CD4-positive, alpha-beta T cell (primary cell): ENCODE measurements at places on chromosomes 16 and 17.

DNA sequence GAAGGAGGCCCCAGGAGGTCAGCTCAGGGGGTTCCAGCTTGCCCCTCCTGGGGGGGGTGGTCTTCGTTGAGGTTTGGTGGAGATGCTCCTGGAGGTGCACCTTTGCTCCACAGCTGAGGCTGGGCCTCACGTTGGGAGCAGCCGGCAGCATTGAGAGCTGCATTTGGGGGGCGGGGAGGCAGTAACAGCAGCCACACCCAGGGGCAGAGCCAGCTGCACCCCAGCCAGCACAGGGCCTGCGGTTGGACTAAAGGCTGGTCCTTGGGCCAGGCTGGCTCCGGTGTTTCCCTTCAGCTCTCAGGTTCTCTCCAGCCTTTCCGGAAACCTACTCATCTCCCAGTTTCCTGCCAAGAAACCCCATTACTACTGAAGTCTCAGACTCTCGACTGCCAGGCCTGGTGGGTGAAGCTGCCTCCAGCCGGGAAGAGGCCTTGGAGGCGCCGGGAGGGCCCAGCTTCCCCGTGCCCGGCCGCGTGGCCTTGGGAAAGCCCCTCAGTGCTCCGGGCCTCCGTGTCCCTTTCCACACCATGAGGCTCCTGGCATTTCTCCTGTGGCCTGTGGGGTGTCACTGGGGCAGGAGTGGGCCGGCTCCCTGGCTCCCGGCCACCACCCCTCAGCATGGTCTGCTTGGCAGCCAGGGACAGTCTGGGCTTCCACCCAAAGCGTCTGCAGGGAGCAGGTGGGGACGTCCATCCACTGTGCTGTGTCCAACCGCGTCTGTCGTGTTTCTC is 14.0 kb upstream of the BAIAP2 start:
- DNase-seq = no peak

GRCh38 chr16:20673071-20673806 is 24.2 kb downstream of the ACSM1 start:
- DNase-seq = no peak

DNA sequence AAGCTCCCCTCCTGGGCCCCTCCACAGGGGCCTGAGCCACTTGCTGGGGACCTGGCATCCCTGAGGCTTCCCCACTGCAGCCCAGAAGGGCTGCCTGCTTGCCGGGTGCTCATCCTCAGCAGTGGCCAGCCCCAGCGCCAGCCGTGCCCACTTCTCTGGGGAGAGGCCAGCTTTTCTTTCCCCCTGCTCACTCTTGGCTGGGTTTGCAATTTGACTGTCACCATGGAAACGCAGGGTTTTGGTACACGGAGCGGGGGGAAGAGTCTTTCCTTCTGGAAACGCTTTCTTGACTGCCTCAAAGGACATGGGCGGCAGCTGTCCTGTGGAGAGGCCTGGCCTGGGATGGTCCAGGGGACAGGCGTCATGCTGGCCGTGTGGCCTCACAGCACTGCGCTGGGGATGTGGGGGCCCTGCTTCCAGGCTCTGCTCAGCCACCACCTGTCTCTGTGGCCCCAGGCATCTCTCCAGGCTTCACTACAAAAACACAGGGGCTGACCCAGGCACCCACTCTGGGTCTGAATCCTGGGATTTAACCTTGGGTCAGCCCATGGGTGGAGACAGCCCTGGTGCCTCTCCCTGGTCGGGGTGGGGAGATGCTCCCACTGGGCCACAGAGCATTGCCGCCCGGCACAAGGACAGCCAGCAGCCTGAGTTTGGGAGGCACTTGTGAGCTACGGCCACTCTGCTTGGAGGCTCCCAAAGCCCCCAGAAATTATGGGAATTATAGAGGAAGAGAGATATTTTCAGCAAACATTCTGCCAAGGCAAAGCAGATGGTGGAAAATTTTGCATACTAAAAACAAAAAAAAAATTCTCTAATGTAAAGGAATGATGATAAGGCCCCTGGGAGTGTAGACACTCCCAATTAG is 45.9 kb upstream of the DOC2B start:
- no peak for DNase-seq

DNA sequence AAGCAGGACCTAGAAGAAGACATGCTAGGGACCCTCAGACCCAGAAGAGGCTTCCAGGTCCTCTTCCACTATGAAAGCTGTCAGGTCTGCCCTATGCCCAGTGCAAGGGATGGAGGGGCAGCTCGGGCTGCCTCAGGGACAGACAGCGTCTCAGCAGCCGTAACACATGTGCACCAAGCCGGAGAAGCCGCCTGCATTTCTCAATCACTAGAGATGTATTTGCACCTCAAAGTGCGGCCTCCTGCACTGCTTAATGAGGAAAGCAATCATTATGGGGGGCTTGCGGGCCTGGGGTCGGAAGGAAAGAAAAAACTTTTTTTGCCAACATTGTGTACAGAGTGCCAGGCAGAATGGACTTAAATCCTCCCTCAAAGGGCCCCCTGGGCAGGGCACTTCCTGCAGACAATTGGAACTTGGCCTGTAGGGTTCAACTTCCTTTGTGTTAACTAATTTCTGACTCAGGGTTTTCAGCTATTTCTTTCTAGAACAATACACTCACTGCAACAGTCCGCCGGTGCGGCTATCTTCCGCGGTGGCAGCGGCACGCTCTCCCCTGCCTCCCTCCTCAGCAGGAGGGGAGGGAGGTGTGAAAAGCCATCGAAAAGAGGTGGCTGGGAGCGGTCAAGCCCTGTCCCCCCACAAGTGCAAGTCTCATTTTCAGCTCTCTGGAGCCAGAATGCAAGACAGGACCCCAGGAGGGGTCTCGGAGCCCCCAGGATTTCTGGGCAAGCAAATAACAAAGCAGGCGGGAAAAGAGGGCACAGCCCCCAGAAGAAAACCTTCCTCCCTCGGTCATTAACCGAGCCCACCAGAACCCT is 101.2 kb downstream of the ZNF423 start:
- DNase-seq = no peak

GRCh38 chr16:73064212-73064993 is 16.5 kb upstream of the ZFHX3 start:
- DNase-seq = no peak

- DNase-seq = no peak
These were observed 22.7 kb upstream of the CPSF4L start for GRCh38 chr17:73284354-73284753.

DNA sequence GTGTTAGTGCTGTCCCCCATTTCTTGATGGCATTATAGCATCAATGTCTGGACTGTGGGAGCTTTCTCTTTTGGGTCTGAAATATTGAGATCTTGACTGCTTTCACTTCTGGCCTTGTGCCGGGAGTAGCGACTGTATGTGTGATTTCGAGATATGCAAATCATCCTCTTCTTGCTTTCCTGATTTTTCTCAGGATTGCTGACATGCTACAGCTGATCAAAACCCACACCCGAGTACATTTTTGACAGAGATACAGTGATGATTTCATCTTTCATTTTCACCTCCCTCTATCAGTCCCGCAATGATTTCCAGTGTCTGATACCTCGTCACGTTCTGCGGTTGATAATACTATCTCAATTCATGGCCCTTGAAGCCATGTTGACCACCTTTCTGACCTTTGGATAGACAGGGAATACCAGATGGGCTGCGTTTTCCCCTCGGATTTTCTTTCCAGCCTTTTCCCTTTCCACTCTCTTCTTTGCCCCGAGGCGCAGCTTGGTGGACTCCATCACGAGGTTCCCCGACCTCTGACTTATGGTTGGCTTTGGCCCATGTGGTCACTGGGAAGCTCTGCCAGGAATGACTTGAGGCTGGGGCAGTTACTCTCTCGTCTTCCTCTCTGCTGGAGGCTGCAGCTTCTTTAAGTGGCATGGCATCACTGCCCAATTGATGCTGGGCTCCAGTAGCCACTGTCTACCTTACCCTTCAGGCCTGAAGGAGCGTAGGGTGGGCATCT is 184.4 kb downstream of the SNX29 start:
- DNase-seq = no peak

GRCh38 chr17:80785477-80786178 is 206.0 kb upstream of the CHMP6 start:
- no peak for DNase-seq

DNA sequence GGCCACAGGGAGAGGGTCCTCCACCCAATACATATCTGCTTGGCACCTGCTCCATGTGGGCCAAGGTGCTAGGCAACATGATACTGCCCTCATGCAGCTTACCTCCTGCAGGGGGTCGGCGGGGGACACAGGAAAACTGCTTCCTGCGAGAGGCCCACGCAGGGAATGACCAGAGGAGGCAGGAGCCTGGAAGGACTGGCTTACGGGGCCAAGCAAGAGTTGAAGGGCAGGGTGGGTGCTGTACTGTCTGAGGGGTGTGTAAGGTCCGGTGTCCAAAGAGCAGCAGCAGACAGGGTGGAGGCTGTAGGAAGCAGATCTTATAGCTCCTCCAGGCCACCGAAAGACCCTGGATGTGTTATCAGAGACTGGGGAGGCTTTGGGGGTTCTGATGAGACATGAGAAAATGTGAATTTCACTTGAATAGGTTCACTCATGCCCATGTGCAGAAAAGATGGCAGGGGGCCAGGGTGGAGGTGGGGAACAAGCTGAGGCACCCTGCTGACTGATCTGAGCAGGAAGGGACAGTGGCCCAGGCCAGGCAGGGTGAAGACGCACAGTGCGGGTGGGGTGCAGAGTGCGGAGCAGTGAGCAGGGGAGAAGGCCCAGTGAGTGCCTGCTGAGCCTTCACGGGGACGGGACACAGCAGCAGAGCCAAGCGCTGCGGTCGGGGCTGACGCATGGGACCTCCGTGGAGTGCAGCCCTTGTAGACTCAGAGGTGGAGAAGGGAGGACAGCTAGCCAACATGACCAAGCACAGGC is 8.3 kb downstream of the FLCN start:
- no peak for DNase-seq

GRCh38 chr16:79267781-79268180 is 332.8 kb downstream of the MAF start:
- DNase-seq = no peak

- DNase-seq = no peak
These were observed 6.5 kb downstream of the TBX6 start for GRCh38 chr16:30085247-30085646.

- no peak for DNase-seq
These were observed 20.8 kb downstream of the UBE2G1 start for GRCh38 chr17:4345581-4346252.

DNA sequence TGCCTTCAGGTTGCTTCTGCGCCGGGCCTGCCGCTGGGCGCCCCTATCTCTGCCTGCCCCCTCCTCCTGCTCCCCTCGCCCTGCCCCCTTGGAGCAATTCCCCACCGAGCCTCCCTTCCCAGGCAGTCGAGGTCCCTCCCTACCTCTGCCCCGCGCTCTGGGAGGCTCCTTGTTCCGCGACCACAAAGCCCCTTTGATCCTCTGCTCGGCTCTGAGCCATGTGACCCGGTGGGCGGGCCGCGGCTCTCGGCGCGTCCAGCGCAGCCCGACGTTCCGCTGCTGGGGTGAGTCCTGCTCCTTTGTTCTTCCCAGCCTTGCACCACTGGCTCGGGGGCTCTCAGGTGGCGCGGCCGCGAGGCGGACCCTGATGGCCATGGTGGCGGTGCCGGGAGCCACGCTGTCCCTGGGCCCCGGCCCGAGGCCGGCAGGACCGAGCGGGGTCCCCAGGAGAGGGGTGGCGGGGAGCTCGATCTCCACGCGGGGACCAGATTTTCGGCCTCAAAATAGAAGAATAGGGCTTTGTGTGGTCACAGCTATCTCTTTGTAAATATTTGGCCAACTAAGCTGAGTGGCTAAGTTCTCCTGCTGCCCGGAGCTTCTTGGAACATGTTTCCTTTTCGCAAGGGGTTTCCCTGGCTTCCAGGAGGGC is 310.6 kb downstream of the SEC14L1 start:
- DNase-seq = peak; percentile 56

DNA sequence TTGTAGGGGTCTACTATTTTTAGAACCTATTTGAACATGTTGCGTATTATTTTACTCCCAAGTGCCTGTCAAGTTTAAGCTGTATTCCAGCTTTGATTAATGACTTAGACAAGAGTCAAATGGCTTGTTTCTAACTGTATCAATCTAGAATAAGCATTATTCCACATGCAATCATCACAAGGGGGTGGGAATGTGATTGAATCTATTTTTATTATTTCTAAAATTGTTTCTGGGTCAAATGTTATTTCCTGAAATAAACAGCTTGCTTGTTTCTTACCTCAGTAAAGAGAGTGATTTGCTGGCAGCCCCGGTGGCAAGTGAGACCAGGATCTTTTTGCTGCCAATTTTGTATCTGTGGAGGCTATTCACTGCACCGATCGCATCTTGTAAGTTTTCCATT is 21.5 kb downstream of the MARF1 start:
- no peak for DNase-seq

GRCh38 chr17:73952480-73953205 is 250.8 kb upstream of the RPL38 start:
- peak; percentile 21 for DNase-seq

DNA sequence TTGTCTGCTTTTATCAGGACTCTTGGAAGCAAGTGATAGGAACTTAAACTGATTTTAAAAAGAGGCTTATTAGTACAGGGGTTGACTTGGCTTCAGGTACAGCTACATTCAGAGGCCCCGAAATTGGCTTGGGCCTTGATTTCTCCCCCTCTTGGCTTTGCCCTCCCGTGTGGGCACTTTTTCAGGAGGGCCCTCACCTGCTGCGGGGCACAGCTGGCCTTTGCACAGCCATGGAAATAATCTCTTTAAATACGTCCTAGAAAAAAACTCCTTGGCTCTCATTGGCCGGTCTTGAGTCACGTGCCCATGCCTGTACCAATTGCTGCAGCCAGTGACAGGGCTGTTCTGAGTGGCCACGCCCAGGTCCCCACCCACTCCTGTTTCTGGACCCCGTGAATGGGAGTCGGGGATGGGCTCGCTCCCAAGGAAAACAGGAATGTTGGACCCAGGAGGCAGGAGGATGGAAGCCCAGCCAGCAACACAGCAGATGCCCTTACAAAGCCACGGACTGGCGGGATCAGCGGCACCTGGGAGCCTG is 15.0 kb downstream of the CA5A start:
- DNase-seq = no peak

DNA sequence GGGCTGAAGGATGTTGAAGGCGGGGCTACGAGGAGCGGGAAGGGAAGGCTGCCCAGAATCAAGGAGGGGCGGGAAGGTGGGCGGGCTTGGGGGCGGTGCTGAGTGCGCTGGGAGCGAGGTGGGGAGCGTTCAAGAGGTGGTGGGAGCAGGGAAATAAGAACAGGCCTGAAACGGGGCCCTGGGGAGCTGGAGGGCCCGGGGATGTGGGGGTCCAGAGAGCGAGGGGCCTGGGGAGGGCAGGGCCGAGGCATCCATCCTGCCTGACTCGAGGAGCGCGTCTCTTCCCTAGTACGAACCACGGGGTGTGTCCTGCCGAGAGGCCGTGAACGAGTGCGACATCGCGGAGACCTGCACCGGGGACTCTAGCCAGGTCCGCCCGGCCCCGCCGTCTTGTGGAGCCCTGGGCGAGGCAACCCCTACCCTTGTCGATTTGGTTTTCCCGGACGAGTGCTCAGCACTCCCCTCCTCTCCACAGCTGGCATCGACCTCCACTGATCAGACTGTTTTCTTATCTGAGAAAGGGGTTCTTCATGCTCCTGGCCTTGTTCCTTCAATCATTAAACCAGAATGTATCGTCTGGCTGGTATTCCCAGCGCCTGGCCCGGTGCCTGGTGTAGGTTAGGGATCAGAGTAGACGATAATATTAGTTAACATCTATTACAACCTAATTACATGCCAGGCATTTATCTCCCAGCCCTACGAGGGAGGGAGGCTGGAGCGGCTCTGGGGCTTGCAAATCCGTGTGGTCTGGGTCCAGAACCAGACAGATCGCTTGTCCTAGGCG is 17.2 kb downstream of the ADAM11 start:
- DNase-seq = no peak

- DNase-seq = no peak
These were observed 6.5 kb upstream of the CHD3 start for GRCh38 chr17:7882068-7882467.

GRCh38 chr17:7146115-7146514 is 31.5 kb upstream of the ASGR2 start:
- DNase-seq = no peak

- no peak for DNase-seq
These were observed 231.0 kb upstream of the EEF2KMT start for GRCh38 chr16:5328546-5328945.
